SW 1271 (cell line): ENCODE measurements at places on chromosomes 11 and 22.

DNA sequence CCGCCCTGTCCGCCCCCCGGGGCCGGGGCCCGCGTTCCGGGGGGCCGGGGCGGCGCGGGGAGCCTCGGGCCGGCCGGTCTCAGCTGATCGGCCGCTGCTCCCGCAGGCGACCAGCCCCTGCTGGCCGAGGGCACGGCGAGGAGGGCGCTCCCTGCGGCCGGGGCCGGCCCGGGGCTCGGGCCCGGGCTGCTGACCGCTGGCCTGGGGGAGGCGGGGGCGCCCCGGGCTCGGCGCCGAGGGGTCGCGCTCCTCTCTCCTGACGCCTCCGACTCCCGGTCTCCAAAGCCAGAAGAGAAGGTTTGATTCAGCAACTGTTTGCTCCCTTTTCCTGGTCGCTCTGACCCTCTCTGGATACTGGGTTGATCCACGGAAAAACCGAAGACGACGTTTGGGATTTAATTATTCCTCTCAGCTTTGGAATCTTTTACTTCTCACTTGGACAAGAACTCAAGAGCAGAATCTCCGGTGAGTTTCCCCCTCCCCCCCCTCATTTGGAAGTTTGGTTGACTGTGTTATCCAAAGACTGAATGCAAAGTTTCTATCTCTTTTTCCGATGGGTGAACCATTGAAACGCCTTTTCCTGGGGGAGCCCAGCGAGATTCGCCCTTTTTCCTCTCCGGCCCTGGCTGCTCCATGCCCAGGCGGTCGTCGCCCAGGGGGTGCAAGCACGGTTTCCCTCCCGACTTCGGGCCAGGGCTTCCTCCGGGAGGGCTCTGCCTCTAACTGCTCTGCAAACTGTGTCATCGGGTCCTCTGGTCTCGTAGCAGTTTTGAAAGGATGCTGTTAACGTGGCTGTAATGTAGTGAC lies 725 bp downstream of the KDM2A start:
- DNase-seq = no peak

- DNase-seq = peak; percentile 56
Measured at GRCh38 chr22:35561796-35562526, 21.3 kb downstream of the RASD2 start.

DNA sequence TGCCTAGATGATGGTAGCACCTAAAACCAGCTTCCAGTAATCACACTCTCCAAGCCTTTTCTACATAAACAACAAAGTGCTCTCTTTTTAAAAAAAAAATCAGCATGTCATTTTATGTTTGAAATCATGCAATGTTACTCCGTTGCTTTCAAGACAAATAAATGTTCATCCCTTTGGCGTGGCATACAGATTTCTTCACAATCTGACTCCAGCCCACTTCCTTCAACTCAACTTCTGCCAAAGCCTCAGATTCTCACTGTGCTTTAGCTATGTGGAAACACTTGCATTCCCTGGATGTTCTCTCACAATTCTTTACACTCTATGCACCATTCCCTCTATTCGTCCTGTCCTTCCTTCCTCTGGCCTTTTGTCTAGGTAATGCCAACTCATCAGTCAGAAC lies 206.3 kb upstream of the BLID start:
- DNase-seq = no peak

DNA sequence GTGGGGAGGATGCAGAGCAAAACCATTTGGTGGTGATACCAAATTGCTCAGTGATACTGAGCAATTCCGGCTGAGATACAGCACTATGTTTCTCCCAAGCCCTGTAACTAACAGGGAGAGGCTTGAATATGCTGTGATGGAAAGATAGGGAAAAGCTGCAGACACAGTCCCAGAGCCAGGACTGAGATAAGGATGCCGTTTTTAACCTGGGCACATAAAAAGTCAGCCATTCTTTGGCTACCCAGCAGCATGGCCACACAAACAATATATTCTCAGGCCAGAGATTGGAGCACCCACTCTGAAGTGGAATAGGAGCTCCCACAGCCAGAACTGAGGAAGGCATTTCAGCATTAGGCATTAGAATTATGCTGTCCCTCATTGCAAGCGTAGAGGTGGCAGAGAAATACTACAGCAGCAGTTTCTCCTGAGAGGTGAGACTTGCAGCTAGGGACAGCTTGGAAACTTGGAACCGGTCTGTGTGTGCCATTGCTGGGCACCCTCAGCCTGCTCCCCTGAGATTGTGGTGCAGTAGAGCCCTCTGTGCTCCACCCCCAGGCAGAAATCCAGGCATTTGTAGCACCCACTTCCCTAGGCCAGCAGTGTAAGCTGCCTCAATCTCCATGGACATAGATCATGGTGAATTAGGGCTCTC lies 346.5 kb downstream of the TMEM135 start:
- DNase-seq = no peak

GRCh38 chr11:121904148-121904547 lies 211.9 kb downstream of the BLID start:
- DNase-seq = no peak

GRCh38 chr22:46068593-46069491 lies 81.5 kb upstream of the PPARA start:
- DNase-seq = no peak

DNA sequence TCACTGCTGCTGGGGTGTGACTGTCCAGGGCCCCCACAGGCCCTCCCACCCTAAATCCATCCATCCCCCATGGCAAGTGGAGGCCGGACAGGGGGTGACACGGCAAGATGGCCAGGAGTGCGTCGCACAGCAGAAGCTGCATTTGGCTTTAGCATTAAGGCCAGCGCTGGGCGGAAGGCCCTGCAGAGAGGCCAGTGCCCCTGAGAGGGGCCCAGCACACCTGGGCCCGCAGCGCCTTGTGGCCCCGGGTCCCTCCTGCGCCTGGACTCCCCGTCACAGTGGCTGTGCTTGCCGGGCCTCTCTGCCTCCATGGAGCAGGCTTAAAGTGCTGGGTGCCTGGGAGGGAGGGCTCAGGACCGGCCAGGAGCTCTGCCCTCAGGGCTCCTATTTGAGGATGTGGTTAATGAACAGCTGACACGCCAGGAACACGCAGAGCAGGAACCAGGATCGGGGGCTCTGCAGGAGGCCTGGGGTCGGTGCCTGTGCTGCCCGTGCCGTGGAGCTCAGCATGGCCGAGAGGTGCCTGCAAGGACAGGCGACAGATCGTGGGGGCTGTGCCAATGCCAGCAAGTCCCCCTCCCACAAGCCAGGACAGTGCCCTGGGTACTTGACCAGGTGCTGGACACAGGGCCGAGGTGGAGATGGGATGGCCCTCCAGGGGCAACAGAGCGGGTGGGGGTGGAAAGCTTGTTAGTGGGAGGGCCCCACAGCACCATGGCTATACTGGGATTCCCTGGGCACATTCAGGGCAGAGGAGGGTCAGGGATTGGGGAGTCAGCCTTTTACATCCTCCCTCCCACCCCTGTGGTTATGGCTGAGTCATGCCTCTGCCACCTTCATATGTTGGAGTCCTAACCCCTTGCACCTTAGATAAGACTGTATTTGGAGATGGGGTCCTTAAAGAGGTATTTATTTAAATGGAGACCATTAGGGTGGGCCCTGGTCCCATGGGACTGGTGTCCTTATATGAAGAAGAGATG lies 30.9 kb upstream of the CARS1 start:
- DNase-seq = no peak

DNA sequence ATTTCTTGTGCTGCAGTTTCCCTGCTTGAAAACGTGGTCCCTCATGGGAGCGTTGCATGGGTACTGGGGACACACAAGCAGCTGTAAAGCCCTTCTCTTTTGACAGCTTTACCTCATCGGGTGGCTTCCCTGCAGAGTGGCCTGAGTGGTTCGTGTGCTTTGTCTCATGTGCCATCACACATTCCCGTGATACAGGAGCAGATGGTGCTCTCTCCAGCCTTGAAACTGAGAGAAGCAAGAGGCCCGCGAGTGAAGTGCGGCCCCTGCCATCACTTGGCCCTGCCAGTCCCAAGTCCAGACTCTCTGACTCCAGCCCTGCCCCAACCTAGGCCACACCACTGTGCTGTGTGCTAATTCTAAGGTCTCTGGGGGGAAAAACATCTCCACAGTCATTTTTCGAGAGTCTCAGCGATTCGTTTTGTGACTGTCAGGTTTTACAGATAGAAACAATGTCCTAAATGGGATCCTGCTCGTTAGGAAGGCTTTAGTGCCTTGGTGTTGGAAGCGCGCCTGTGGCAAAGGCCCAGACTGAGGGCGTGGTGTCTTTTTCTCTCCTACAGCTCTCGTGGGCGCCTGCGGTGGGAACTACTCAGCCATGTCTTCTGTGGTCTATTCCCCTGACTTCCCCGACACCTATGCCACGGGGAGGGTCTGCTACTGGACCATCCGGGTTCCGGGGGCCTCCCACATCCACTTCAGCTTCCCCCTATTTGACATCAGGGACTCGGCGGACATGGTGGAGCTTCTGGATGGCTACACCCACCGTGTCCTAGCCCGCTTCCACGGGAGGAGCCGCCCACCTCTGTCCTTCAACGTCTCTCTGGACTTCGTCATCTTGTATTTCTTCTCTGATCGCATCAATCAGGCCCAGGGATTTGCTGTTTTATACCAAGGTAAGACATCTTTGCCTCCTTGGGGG lies 64.2 kb downstream of the KREMEN1 start:
- DNase-seq = no peak

DNA sequence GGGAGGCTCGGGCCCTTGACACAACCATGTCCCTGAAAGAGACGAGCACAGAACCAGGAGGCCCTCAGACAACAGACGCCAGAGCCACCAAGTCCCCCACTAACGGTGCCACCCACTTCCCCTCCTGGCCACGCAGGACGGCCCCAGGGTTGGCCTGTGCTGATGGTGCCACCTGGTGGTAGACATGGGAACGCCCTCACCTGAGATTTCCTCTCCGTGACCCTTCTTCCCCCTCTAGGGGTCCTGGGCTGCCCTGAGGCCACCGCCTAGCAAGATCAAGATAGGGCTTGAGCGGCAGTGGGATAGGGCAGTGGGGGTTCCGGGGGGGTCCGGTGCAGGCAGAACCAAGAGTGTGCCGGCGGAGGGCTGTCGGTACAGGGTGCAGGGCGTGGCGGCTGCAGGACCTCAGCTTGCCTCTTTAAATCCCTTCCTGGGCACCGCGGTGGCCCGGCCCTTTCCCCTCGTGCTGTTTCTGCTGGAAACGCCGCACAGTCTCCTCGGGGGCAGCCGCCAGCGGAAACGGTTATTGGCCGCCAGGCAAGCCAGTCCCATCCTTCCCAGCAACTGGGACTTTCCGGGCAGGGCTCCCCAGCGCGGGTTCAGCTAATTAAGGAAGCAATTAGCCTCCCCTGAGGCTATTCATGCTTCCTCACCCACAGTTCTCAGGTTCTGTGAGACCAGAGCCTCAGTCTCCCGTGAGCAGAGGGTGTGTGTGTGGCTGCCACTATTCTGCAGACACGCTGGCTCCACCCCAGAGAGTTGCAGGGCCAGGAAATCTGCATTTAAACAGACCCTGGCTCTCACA lies 5.5 kb upstream of the NFAM1 start:
- DNase-seq = peak; percentile 48

GRCh38 chr11:107844041-107844440 lies 14.5 kb downstream of the SLC35F2 start:
- DNase-seq = peak; percentile 45

DNA sequence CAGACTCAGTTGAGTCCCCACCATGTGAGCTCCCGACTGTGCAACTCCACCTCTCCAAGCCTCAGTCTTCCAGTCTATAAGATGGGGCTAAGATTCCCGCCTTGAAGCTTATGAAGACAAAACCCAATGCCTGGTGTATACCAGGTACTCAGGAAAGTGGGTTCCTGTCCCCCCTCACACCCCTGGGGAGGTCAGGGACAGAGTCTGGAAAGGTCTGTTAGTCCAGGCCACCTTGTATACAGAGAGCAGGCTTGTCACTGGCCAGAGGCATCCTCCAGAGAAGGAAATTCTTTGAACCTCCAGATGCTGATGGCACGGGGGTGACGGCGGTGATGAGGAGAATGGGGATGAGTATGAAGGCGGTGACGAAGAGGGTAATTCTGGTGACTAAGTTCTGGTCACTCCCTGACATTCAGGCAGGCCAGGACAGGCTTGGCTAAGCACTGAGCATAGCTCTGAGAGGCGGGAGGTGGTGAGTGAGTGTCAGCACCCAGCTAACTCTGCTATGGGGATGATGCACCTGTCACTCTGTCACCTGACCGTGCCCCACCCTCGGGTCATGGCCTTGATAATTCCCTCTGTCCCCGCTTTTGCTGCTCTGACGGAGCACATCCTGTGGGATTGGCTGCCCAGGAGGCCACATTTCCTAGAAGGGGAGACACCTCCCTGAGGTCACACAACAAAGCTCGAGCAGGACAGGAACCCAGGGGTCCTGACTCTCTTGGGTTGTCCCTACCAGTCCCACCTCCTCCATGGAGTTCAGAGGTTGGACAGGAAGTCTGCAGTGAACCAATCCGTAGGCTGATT lies 30.9 kb upstream of the CSNK1E start:
- DNase-seq = no peak

- peak; percentile 35 for DNase-seq
Measured at GRCh38 chr11:96827164-96827563, 437.4 kb downstream of the JRKL start.

GRCh38 chr11:13333456-13333957 lies 55.9 kb downstream of the BMAL1 start:
- no peak for DNase-seq

- no peak for DNase-seq
Measured at GRCh38 chr22:46490538-46490937, 46.9 kb downstream of the CELSR1 start.

DNA sequence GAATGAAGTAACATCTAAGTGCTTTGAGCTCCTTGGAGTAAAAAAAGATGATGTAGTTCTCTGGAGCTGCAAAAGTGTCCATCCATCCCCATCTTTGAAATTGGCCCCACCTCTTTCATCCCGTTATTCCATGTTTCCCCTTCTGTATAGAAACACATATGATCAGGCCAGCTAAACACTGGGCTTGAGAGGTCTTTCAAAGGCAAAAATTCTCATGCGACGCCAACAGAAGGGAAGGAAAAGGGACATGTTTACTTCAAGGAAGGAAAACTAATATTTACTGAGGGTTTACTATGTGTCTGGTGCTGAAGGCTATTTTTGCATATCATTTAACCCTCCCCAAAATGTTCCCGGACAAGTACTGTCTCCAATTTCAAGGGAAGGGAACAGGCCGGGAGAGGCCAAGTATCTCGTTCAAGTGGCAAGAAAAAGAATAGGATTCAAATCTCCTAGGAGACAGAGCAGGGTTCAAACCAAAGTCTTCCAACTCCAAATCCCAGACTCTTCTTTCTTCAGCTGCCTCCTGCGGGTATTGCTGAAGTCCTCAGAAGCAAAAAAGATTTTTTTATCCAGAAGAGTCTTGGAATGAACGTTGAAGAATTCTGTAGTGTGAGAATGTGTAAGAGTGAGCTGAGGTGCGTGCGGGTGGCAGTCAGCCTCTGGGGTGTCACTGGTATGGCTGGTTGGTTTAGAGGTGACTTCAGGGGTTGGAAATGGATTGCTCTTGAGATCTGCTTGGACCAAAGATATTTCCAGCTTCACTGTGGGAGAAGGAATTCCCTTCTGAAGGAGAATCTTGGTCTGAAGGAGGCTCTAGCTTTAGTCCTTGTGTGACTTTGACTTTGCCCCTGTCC lies 10.1 kb downstream of the TECTA start:
- DNase-seq = no peak
